ENCODE measurements at places on chromosomes 16 and 17.

GRCh38 chr16:70457446-70458166 lies 3.2 kb downstream of the FCSK start:
- DNase-seq = no peak

DNA sequence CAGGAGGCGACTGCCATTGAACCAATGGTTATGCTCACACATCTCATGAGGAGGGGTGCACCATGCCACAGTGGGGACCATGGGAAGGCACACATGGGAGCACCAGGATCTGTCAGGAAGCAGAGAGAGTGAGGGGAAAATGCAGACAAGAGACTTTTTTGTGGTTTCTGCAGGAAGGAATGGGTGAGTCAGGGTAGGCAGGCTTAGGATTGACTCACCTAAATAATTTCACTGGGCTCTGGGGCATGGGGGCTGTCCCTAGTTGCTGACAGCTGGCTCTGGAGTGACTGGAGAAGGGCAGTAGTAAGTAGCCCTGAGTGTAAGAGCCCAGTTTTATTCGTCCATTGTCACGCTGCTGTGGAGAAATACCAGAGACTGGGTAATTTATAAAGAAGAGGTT lies 202.4 kb downstream of the AXIN2 start:
- no peak for DNase-seq

DNA sequence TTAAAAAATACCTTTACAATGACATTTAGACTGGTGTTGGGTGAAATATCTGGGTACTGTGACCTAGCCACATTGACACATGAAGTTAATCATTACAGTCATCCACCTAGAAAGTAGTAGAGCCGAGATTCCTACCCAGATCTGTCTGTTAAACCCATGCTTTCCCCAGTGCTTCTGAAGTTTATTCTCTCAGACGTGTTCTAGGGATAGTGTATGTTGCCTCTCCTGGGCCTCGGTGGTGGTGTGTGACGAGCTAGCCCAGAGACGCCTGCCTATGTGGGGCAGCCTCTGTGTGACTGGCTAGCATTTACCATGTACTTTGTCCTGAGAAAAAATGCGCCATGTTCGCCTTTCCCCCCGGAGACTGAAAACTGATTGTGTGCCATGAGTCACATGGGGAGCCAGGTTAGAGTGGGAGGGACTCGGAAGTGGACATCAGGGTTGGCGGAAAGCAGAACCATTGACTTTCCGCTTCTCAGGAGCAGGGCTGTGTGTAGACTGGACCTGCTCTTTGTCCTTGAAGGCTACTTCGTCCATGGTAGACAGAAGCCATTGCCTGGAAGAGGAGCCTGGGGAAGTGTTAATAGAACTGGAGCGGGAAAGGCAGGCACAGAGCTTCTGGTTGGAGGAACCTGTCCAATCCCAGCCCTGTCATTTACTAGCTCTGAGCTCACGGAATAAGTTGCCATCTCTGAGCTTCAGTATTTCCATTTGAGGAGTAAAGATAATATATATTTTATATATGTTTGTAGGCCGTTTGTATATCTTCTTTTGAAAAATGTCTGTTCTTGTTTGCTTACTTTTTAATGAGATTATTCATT lies 235.5 kb downstream of the SNX29 start:
- DNase-seq = no peak

DNA sequence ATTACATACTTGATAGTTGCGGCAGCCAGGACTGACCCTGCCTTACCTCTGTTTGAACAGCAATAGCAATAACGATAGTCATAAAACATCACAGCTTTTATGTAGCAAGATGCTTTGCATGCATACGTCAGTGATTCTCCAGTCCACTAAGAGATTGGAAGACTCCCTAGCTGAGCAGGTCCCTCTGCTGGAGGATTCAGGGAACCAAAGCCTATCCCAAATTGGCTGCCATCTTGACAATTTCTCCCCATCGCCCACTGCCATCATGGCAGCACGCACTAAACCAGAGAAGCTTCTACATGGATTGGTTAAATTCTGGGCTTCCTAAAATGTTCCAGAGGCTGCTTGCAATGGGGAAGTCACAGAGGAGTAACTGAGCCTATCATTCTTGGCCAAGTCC lies 360.6 kb upstream of the XYLT1 start:
- no peak for DNase-seq

DNA sequence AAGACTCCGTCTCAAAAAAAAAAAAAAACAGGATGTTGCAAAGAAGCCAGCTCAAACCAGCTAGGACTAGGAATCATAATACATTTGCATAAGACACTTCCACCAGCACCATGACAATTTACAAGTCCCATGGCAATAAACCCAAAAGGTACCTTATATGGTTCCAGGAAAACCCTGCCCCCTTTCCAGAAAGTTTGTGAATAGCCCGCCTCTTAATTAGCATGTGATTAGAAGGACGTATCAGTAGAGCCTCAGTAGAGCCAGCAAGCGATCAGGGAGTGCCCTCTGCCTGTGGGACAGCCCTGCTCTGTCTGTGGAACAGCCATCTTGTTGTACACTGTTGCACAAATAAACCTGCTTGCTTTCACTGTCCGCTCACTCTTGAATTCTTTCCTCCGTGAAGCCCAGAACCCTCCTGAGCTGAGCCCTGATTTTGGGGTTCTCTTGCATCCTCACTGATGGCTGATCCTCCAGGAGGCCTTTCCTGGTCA lies 14.0 kb downstream of the NUPR1 start:
- DNase-seq = peak; percentile 31

GRCh38 chr17:44906010-44906646 lies 6.9 kb upstream of the EFTUD2 start:
- peak; percentile 85 for DNase-seq

GRCh38 chr16:86294535-86295196 lies 215.7 kb upstream of the FOXF1 start:
- DNase-seq = no peak

Data from inflammatory macrophage (primary cell).